AG08395 (cell line): ENCODE measurements at places on chromosomes 7 and 10.

DNA sequence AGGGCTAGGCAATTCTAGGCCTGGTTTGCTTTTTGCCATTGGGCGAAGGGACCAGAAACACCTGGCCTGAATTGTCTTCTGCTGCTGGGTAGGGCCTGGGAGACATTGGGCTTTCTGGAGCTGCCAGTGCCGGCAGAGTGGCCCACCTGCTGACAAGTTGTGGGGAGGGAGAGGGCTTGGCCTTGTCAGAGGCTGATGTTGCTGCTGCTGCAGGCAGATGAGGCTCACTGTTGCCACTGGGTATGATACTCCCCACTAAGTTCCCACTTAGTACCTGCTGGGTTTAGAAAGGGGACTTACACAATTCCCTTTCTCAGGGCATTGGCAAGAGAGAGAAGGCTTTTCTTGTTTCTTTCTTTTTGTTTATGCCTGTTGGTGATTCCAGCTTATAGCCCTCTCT is 289.6 kb upstream of the NPVF start:
- no peak for DNase-seq

DNA sequence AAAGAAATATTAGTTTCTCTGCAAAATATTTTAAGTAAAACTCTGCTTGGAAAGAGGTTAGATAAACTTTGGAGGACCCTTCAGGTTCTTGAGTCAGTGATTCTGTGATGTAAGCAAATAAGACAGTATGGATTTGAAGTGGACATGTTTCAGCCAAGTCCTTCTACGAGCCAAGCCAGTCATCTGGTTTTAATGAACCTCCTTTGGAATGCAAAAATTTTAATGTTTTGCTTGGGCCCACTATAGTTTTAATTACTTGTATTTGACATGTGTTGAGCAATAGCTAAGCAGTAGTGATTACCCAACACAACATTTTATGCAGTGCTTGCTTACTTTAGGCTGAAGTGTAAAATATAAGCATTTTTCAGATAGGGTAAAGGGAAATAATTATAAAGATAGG is 296.3 kb upstream of the SEMA3D start:
- peak; percentile 40 for DNase-seq

- DNase-seq = peak; percentile 15
These were observed 6.6 kb downstream of the LRRC18 start for GRCh38 chr10:48932831-48933664.

DNA sequence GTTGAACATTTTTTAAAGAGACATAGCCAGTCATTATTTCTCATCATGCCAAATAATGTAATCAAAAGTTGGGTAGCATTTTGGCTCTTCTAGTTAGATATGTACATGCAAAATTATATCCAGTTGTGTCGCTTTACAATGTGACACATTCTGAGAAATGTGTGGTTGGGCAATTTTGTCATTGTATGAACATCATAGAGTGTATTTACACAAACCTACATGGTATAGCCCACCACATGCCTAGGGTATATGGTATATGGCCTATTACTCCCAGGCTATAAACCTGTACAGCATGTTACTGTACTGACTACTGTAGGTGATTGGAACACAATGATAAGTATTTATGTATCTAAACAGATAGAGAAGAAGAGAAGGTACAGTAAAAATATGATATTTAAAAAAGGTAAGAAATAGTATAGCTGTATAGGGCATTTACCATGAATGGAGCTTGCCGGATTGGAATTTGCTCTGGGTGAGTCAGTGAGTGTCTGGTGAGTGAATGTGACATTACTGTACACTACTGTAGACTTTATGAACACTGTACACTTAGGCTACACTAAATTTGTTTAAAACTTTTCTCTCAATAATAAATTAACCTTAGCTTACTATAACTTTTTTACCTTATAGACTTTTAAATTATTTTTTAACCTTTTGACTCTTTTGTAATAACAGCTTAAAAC is 16.5 kb downstream of the ZNF365 start:
- DNase-seq = no peak

- no peak for DNase-seq
These were observed 798 bp downstream of the BLNK start for GRCh38 chr10:96270571-96270970.

GRCh38 chr7:34260279-34260678 is 354.9 kb downstream of the BMPER start:
- DNase-seq = peak; percentile 95

GRCh38 chr10:119333146-119333792 is 125.9 kb downstream of the GRK5 start:
- DNase-seq = no peak

DNA sequence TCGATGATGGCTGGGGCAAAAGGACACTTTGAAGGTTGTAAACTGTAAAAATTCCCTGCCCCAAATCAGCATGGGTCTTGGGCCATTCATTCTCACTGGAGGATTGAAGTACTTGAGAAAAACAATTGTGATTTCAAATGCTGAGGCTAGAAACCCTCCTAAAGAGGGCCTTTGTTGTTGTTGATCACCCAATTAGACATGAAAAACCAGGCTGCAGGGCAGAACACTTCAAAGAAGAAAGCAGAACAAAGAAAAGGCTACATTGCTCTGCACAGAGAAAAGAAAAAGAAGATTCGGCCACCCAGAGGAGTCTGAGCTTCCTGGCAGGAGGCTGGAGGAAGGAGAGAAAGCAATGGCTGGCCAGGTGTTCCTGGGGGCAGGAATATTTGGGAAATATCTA is 143.1 kb downstream of the NPY start:
- DNase-seq = no peak

GRCh38 chr7:101015626-101016025 is 4.3 kb upstream of the MUC17 start:
- no peak for DNase-seq

DNA sequence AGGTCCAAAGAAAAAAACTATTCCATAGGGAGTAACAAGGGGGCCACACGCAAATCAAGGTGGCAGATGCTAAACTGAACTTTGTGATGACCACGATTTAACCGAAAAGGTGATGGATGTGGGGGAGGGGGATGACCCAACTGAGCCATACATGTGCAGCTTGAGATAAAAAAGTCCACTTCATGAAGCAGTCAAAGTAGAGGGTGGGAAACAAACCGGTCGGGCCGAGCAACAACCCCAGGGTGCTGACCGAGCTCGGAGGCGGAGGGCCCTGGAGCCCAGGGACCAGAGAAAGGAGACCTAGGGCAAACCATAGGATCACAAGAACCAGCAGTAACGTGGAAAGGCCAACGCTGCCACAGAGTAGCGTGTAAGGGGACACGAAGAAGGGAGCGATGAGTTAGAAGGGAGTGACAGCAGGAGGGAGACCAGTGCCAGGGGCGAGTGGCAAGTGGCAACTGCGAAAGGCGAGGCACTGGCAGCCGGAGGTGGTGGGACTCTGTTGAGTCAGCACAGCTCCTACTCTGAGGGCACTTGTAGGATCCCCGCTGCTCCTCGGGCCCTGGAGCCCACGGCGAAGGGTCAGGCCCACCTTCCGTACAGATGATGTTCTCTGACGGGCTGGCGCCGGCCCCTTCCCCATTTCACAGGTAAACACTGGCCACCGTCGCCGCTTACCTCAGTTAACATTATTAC is 540 bp downstream of the SNX13 start:
- peak; percentile 45 for DNase-seq

- DNase-seq = no peak
These were observed 155.2 kb upstream of the NRP1 start for GRCh38 chr10:33489501-33490176.

- DNase-seq = peak; percentile 14
These were observed 102.9 kb downstream of the FAM204A start for GRCh38 chr10:118239236-118239630.

DNA sequence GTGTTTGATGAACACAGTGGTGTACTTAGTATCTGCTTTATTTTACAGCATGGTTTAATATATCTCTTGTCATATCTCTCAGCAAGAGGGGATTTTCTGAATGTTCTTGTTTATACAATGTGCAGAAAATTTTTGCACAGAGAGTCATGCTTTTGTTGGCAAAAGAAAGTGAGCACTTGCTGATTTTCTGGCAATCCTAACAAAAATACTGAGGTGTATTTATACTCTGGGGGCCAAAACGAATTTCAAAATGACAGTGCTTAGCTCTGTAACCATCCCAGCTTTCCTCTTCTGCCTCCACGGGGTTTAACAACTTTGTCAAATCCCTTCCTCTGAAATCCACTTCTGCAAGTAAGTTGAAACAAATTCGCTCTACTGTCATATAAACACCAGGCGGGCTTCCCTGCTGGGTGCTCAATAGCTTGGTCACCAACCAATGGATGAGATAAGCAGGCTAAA is 169.2 kb downstream of the NOC3L start:
- no peak for DNase-seq

DNA sequence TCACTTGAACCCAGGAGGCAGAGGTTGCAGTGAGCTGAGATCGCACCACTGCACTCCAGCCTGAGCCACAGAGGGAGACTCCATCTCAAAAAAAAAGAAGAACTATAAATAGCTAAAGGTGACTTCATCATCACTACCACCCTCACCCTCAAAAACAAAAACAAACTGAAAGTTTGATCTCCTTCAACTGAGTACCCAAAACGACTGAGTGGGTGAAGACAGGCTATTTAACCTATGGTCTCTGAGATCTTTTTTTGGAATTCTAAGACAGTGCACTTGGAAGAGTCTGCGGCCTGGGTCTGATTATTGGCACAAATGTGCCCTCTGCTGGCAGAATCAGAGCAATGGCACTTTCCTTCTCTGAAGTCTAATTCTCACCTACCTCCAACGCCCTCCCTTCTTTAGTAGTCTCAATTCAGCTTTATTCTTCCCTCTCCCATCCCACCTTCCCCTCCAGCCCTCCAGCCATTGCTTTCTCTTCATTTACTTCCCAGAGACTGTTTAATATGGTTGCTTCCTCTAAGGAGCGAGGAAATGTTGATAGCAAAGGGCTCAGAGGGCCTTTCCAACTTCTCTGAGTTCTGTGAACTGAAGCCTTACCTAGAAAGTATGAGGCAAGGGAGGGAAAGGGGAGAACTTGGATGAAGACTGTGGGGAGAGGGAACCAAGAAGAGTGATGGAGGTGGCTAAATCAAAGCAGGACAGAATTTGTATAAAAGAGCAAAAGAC is 2.9 kb upstream of the MYOZ1 start:
- peak; percentile 78 for DNase-seq

DNA sequence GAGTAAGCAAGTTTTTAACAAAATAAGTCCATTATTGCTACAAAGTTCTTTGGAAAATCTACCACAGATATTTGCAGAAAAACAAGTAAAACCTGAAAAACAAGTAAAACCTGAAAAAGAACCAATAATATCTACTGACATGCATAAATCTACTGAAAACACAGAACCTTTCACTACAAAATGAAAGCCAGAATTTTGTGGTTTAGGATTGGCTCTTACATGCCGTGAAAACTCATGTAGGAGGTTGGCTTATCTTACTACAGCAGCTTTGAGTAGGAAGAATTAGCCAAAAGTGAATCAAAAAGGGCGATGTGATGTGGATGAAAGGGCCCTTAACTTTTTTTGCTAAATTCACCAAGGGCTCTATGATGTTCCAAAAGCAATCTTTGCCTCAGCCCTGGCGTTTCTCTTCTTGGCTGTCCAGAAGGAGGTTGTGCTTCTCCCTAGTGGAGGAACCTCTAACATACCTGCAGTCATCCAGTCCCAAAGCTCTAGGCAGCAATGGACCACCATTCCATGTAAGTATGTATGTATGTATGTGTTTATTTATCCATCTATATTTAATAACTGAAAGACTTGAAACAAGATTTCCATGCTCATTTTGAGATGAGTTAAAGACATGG is 93.5 kb upstream of the ZNF804B start:
- no peak for DNase-seq
